ENCODE measurements at places on chromosomes 13 and 19.

DNA sequence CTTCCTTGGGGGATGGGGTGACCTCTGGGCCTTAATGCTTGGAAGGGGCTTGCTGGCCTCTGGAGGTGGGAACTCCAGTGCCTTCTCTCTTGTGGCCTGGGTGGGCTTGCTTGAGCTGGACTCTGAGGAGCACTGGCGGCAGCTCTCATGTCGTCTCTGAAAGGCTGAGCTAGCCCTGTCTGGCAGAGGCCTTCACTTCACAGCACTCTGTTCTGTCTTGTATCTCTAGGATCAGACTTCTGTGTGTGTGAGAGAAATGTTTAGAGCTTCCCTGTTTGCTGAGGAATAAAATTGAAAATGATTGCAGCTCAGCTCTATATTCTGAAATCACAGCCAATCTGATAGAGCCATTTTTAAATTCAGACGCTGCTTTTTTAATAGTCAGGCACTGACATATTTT, 185.3 kb downstream of the KCNRG start:
- DNase-seq, result no peak

GRCh38 chr13:81957121-81957520, 1616.2 kb upstream of the SPRY2 start:
- no peak for DNase-seq

DNA sequence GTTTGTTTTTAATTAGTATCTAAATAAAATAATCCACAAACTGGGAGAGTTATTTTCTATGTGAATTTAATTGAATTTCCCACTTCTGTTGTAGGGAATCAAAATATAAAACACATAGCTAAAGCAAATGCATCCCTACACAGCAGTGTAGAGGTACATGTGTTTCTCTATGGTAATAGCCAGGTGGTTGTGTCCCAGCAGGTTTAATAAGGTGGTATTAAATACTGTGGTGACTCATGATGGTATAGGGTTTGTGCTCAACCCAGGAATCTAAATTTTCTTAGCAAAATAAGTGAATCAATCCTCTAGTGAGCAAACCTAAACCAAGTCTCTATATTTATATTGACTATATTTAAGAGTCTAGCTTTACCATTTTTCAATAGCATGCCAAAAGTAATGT, 30.0 kb downstream of the PCDH9 start:
- no peak for DNase-seq

DNA sequence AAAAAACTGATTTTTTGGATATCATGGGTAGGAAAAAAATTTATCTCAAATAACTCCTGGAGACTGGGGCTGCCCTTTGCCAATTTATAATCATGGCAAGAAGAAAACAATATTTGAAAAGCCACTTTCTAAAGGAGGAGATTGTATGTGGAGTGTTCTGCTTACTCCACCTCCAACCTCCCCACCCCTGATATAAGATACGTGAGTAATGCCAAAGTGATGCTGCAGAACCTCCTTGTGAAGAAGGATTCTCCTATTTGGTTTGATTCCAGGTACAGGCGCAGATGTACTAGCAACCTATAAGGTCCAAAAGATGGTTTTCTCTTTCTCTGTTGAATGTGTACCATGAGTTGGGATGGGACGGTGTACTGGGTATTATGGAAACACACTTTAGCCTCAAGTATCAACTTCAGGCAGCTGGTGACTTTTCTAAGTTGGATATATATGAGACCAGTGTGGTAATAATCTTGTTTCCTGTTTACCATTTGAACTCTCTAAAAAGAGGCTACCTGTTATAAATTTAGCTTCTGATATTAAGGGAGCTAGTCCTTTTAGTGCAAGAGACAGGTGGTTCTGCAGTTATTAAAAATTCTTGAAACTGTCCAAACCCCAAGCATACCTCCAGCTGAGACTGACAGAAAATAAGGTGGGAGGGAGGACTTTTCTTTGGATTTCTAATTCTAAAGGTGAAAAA, 724.0 kb upstream of the MIR17HG start:
- DNase-seq, result no peak

- DNase-seq, result no peak
Measured at GRCh38 chr13:87680298-87680697, 9.1 kb downstream of the SLITRK5 start.

DNA sequence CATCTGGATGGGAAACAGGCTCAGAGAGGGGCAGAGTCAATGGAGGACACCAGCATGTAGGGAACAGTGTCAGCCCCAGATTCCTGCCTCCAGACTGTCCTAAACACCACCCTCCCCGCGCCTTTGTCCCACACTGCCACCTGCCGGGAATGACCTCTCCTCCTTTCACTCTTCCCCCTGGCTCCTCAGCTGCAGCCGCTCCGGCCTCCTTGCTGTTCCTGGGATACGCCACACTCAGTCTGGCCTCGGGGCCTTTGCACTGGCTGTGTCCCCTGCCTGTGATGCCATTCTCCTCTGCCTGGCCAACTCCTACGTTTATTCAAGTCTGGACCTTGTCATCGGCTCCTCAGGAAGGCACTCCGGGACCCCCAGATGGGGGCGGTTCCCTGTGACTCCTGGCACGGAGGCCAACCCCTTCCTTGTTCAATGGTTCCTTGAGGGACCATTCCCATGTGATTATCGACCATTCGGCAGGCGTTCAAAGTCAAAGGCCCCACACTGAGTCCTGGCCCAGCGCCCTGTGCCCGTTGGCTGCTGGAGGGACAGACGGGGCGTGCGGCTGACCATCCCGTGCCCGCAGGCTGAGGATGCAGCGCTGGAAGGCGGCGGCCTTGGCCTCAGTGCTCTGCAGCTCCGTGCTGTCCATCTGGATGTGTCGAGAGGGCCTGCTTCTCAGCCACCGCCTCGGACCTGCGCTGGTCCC, 15.8 kb downstream of the FUT6 start:
- no peak for DNase-seq

DNA sequence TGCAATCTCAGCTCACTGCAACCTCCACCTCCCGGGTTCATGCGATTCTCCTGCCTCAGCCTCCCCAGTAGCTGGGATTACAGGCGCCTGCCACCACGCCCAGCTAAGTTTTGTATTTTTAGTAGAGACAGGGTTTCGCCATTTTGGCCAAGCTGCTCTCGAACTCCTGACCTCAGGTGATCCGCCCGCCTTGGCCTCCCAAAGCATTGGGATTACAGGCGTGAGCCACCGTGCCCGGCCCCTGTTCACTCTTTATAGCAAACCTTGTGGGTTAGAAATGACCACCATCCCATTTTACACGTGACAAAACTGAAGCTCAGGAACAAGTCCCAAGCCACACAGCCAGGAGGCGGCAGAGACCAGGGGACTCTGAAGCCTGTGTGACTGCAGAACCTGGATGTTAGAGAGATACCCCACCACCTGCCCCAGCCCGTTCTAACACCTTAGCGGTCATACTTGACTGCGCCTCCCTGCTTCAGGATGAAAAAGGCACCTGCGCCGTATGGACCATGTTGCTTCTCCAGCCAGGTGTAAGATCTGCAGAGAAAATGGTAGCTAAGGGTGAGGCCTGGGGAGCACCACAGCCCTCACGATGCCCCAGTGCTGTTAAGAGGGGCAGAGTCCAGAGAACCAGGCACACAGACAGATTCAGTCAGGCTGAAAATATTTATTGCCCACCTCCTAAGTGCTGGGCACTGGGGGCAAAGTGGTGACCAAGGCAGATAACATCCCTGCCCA, 3.6 kb downstream of the DMAC2 start:
- no peak for DNase-seq

GRCh38 chr19:38657633-38658222, 10.3 kb downstream of the ACTN4 start:
- no peak for DNase-seq

GRCh38 chr19:9580728-9581127, 3.6 kb downstream of the ZNF121 start:
- no peak for DNase-seq

DNA sequence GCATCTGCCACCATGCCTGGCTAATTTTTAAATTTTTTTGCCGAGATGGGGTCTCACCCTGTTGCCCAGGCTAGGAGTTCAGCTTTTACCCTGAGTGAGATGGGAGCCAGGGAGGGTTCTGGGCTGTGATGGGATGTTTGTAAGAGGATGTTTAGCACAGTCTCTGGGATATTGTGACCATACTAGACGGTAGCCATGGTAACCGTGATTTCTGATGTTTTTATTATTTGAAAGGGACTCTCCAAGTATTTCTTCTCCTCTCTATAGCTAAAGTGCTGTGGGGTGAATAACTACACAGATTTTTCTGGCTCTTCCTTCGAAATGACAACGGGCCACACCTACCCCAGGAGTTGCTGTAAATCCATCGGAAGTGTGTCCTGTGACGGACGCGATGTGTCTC, 10.4 kb downstream of the TSPAN16 start:
- no peak for DNase-seq

GRCh38 chr13:104355041-104355670, 1288.9 kb upstream of the SLC10A2 start:
- no peak for DNase-seq

DNA sequence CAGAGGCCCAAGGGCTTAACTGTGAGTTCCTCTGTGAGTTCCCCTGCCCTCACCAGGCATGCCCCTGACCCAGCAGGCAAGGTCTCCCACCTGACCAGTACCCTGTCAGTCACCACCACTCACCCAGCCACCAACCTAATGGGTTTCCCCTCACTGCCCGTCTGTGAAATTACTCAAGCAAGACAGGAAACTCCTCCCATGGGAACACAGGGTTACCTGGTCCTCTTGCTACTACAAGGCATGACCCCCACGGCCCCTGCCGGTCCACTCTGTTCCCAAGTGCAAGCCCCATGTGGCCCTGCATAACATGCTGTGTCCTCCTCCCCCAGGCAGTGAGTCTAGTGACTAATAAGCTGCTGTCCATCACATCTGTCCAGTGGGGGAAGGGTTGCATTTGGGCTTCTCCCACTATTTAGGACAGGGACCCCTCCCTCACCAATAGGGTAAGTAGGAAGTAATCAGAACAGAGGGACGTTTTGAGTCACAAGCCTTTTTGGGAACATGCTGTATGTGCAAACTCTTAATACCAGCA, 8.0 kb upstream of the DHRS12 start:
- DNase-seq, result no peak

DNA sequence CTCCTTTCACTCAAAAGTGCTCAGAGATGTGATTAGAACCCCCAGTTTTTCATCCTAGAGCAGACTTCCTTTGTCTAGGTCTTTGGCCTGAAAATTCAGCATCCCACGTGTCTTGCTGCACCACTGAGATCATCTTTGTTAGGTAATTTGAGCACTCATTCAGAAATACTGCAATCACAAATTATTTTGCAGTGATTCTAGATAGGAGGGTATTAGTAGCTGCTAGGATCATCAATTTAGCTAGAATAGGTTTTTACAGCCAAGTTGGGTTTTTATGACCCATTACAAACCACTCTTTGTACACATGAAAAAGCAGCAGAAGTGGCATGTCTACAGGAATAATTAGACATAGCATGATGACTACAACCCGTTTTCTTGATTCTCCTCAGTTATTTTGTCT, 219.6 kb downstream of the GPC6 start:
- no peak for DNase-seq

- no peak for DNase-seq
Measured at GRCh38 chr13:97174638-97175037, 47.5 kb upstream of the MBNL2 start.

GRCh38 chr13:92103689-92104153, 705.3 kb downstream of the GPC5 start:
- no peak for DNase-seq

- peak; percentile 67 for DNase-seq
Measured at GRCh38 chr19:53192771-53193534, at the start of gene ZNF665. Gene ZNF665, minus strand, starts transcription at chr19:53193358. Its CDS starts 10,460 bp downstream, at chr19:53182898.

DNA sequence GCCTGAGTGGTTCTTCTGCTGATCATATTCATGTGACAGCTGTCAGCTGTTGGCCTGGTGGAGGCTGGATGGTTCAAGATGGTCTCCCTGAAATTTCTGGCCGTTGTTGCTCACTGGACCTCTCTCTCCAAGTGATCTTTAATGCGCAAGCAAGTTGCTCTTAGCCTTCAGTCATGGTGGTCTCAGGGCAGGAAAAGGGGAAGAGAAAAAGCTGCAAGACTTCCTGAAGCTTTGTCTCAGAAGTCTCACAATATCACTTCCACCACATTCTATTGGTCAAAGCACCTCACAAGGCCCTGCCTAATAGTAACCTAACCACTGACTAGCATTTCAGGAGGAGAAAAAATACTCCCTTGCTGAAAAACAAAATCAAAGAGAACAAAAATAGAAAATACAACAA, 1.6 kb upstream of the ZNF567 start:
- no peak for DNase-seq

DNA sequence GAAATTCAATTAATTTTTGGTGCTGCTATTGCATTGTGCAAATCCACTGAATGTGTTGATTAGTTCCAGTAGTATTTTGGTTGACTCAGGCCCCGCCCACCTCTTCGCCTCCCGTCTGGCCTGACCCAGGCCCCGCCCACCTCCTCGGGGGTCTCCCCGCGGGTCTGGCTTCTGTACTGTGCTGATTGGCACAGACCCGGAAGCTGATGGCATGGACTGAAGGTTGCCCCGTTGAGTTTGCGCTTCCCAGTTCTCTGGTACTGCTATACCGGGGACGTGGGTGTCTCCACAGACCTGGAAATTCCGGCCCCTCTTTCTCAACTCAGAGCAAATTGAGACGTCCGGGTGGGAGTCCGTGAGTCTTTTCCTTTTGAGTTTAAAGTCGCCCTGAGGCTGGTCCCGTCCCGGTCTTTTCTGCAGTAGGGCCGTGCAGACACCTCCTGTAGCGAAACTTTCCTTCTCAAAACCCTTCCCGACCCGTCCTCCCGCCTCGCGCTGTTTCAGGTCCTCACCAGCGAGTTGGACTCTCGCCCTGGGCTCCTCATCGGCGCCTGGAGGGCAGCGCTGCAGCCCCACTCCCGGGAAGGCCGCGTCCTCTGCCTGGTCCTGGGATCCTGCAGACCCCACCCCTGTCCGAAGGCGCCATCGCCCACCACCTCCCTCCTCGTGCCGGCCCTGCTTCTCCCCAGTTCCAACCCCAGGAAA, 14.8 kb downstream of the ZNF701 start:
- DNase-seq, result no peak

GRCh38 chr13:31538067-31539042, 201.0 kb upstream of the RXFP2 start:
- no peak for DNase-seq

- DNase-seq, result no peak
Measured at GRCh38 chr13:79246578-79246949, 159.5 kb downstream of the RBM26 start.

GRCh38 chr19:5557691-5558090, 10.1 kb downstream of the TINCR start:
- no peak for DNase-seq

GRCh38 chr19:47313754-47314295, 4.2 kb downstream of the C5AR1 start:
- no peak for DNase-seq

GRCh38 chr19:5048727-5049553, 80.0 kb downstream of the KDM4B start:
- DNase-seq, result no peak
